ENCODE measurements at places on chromosomes 7 and 10. TPM values are rescaled to one million over a fixed set of nuclear protein-coding genes. Genes with fewer than 3 reads are reported as not detected.

GDF2 gene
- not detected for total RNA-seq

ASB10 gene
- not detected for total RNA-seq

SPDYE18 gene
- total RNA-seq: 1.5 TPM

OTUD1 gene
- total RNA-seq: 31.4 TPM

- H3K36me3 ChIP-seq: no peaks in the 10 kb centered on the region
- H3K4me3 ChIP-seq: no peak overlapping the region
- H3K27me3 ChIP-seq: no peaks in the 10 kb centered on the region
- H3K27ac ChIP-seq: no peak overlapping the region
- DNase-seq: no peak
These were observed 166.2 kb upstream of the CACNA2D1 start for GRCh38 chr7:82609746-82610145.

DNA sequence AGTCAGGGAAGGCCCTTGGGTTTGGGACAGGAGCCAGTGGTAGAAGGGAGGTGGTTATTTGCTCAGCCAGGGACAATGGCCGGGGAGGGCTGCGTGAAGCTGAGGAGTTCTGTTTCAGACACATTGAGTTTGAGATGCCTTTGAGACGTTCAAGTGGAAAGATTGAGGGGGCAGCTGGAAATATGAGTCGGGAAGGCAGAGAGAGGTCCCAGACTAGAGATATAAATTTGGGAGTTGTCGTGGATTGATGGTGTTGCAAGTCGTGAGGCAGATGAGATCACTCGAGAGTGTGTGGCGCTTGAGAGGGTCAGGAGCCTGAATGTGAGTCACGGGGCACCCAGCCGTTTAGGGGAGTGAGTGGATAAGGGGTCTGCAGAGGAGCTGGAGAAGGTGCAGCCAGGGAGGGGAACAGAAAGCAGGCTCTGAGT, 73.3 kb downstream of the ZMIZ1 start:
- peak overlapping the region; percentile 39 for H3K27ac ChIP-seq
- H3K4me1 ChIP-seq: peaks cover 95% of the 10 kb centered on the region
- H3K4me3 ChIP-seq: no peak overlapping the region
- DNase-seq: no peak

- peaks cover 22% of the 10 kb centered on the region for H3K4me1 ChIP-seq
- DNase-seq: no peak
- no peak overlapping the region for H3K27ac ChIP-seq
- H3K4me3 ChIP-seq: no peak overlapping the region
- H3K27me3 ChIP-seq: no peaks in the 10 kb centered on the region
- no peaks in the 10 kb centered on the region for H3K36me3 ChIP-seq
These were observed 20.0 kb downstream of the JAZF1 start for GRCh38 chr7:28160551-28160991.

GRCh38 chr7:88885131-88885530, 89.6 kb upstream of the TEX47 start:
- no peak overlapping the region for H3K4me3 ChIP-seq
- no peak for DNase-seq
- H3K27me3 ChIP-seq: no peaks in the 10 kb centered on the region
- no peaks in the 10 kb centered on the region for H3K4me1 ChIP-seq
- no peak overlapping the region for H3K27ac ChIP-seq

DNA sequence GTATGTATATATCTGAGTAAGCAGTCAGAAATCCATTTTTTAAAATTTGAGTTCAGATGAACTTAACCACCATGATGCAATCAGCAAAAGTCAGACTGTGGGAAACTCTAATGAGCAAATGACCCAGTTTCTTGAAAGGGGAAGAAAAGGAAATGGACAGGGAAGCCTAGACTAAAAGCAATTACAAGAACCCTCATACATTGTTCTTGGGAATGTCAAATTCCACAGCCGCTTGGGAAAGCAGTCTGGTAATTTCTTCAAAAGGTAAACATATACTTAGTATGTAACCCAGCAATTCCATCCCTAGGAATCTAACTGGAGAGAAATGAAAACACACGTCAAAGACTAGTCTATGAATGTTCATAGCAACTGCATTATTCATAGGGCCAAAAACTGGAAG, 16.4 kb upstream of the FOXK1 start:
- H3K4me3 ChIP-seq: no peak overlapping the region
- DNase-seq: no peak
- no peaks in the 10 kb centered on the region for H3K27me3 ChIP-seq
- H3K27ac ChIP-seq: peak overlapping the region; percentile 6
- H3K36me3 ChIP-seq: no peaks in the 10 kb centered on the region
- H3K4me1 ChIP-seq: peaks cover 12% of the 10 kb centered on the region

DNA sequence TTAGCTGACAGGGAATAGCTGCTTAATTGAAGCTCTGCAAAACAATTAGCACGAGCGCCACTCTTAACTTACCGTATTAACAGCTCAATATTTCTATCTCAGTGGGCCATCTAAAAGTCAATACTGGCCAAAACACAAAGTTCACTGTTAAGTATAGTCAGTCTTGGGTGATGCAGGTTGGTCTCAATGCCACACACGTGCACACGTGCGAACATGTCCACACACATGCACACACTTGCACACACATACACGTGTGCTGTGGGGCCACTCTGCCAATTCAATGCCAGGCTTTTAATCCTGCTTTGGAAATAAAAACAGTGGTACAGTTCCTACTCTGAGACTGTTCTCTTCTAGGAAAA, 105.1 kb downstream of the GRB10 start:
- H3K27me3 ChIP-seq: no peaks in the 10 kb centered on the region
- H3K36me3 ChIP-seq: peaks cover 19% of the 10 kb centered on the region
- no peak overlapping the region for H3K4me3 ChIP-seq
- H3K4me1 ChIP-seq: peaks cover 49% of the 10 kb centered on the region
- H3K27ac ChIP-seq: no peak overlapping the region

- no peaks in the 10 kb centered on the region for H3K27me3 ChIP-seq
- H3K4me1 ChIP-seq: no peaks in the 10 kb centered on the region
- H3K4me3 ChIP-seq: no peak overlapping the region
- no peak overlapping the region for H3K27ac ChIP-seq
These were observed 293.4 kb upstream of the RNF32 start for GRCh38 chr7:156347132-156347531.

DNA sequence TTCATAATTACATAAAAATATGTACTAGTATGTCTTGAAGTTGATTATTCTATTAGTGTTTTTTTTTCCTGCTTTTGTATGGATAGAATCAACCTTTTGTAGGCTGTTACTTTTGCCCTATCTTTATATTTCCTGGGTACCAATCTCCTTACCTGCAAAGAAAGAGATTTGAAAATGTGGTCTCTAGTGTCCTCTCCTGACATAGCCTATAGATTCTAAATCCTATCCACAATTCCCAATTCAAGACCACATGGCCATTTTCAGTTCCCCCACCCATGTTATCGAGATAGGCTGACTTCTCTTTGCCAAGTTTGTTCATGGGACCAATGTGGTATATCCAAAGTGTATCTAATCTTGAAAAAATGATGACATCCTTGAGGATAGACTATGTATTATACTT, 269.4 kb upstream of the SEMA3D start:
- H3K27ac ChIP-seq: no peak overlapping the region
- H3K36me3 ChIP-seq: no peaks in the 10 kb centered on the region
- H3K27me3 ChIP-seq: no peaks in the 10 kb centered on the region
- DNase-seq: no peak
- H3K4me3 ChIP-seq: no peak overlapping the region
- H3K4me1 ChIP-seq: no peaks in the 10 kb centered on the region

All from lower lobe of right lung (tissue), 2 donors.